D341Med (cell line): ENCODE measurements at places on chromosomes 3 and 15.

DNA sequence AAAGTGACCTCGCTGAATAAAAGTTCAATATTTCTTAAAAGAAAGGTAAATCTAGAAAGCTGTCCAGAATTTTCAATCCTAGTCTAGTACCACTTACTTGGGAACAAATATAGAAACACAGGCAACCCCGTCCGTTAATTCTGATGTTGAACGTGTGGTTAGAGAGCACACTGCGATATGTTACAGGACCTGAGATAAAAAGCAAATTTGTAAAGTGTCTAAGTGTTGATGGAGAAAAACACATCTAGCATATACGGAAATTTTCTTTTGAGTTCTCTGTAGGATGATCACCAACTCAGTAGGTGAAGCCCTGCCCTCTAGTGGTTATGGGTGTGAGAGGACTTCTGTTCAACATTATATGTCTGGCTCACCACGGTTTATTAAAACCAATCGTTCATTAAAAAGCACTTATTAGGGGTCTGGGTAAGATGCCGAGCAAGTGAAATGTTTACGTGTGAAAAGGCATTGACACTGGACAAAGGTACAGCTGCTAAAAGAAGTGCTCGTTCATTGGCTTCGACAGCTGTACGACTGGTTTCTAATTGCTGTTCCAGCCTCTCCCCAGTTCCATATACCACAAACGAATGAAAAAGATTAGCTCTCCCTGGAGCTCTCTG lies 1.0 kb upstream of the ATP2C1 start:
- peak; percentile 66 for DNase-seq

- DNase-seq = peak; percentile 41
Observed at GRCh38 chr3:170021083-170021482, 16.7 kb upstream of the GPR160 start.

DNA sequence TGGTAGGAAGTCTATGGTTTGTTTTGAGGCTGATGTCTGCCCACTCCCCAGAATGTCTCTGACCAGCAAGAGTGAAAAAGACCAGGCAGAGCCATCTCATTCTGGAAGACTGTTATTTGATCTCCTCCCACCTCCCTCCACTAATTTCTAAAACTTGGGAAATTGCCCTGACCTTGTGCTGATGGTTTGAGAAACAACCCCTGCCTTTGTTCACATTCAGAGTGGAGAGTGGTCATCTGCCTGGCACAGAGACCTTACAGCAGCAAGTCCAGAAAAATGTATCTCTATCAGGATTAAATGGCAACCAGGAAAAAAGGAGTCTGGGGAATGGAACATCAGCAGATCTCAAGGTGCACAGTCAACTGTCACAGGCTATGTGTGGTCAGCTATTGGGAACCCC lies 25.7 kb downstream of the SPATA12 start:
- no peak for DNase-seq

DNA sequence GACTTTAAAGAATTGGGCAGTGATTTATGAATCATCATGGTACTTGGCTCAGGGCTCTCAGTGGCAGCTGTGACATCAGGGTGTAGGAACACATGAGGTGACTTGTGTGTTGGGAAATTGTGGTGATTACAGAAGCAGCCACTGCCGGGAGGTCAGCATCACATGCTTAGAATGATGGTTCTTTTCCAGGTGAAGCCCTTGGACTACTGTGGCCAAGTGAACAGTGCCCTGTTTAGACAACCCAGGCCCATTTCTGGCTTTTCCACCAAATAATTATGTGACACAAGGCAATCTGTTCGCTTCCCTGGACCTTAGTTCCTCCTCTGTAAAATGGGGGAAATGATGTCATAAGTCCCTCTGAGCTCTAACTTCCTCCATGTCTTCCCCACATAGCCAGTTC lies 139.7 kb upstream of the ROPN1 start:
- no peak for DNase-seq

DNA sequence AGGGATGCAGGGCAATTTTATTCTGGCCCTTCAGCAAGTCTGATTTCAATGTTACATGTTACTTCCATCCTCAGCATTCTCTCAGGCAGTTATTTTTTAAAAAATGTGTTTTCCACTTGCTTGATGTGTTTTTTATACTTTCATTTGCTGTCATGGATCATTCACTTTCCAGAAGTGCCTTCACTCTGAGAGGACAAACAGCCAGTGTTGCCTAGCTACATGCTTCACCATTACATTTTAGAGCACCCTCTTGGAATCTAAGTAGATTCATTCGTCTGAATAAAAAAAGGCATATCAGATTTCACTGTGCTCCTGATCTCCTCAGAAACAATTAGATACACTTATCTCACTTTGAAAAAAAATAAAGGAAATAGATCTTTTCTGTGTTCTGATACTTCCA lies 93.6 kb upstream of the POU1F1 start:
- DNase-seq = no peak
